ENCODE measurements at places on chromosomes 7 and 10.

- DNase-seq, result no peak
These were observed 188.6 kb downstream of the MGMT start for GRCh38 chr10:129655679-129656031.

DNA sequence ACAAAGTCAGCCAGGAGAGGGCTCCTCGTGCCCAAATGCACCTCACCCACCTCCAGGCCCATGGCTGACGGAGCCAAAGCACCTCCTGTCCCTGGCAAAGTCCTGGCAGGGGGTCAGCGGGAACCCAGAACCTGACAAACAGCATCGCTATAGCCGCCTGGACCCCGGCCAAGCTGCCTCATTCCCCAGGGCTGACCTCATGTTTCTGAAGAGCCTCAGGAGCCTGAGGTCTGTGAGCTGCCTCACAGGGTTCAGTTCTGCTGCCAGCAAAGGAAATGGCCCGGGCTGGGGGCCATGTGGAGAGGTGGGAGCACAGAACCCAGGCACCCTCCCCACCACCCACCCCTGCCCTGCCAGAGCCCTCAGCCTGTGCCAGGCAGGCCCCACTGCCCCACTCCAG lies 4.2 kb upstream of the NANOS1 start:
- peak; percentile 63 for DNase-seq

DNA sequence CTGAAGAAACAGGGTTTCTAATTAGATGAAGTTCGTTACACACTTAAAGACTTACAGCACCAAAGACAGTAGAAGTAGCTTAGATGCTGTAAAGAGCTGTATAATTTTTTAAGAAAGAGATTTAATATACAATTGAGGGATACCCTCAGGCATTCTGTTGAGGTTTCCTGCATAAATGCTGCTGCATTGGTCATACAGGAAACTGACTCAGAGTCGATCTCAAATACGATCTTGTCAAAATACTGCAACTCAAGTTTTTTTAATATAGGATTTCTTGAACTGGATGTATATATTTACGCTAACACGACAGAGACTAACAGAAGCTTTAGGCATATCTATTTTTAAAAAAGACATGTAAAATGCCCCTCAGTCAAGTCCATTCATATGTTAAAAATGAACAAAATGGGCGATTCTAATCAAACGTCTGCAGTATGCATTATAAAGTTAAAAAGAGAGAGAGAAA lies 2.4 kb upstream of the ARID5B start:
- DNase-seq, result peak; percentile 69

DNA sequence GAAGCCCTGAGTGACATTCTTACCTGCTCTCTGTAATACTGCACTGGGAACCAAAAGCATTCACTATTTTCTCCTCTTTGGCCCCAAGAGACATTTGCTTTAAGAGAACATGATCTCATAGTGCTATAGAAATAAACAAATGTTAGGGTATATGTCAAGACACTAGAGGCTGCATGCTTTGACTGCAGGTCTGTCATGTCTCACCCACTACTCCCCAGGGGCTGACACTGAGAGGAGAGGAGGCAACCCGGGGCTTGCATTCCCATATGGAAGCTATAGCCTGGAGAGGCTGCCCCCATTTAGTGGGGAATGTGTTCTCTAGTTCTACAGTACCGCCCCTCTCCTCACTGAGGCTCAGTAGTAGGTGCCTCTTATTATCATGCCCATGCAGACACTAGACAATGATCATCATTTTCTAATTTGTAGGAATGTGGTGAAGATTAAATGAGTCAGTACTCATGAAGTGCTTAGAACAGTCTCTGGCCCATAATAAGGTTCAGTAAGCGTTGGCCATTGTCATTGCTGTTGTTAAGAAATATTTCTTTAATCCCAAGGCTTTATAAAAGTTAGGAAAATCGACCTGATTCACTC lies 4.9 kb upstream of the SLF2 start:
- no peak for DNase-seq

DNA sequence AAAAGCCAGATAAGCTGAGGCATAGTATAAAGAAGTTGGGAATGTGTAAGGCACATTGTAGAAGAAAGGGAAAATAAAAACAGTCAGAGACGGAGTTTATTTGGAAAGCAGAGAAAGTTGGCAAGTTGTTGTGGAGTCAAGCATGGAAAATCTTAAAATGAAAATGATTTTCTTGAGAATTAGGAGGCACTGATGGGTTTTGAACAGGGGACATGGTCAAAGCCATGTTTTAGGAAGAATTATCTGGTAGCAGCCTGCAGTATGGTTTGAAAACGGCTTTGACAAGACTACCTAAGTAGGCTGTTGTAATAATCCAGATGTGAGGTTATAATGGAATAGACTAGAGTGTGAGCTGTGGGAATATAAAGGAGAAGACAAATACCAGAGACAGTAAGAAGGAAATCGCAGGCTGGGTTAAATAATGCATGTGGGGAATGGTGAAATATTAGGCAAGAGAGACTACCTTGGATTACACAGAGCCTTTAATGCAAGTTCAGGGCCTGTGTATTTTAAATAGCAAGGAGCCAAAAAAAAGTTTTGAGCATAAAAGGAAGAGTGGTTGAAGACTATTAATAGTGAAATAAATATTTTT lies 130.4 kb upstream of the MEOX2 start:
- no peak for DNase-seq

DNA sequence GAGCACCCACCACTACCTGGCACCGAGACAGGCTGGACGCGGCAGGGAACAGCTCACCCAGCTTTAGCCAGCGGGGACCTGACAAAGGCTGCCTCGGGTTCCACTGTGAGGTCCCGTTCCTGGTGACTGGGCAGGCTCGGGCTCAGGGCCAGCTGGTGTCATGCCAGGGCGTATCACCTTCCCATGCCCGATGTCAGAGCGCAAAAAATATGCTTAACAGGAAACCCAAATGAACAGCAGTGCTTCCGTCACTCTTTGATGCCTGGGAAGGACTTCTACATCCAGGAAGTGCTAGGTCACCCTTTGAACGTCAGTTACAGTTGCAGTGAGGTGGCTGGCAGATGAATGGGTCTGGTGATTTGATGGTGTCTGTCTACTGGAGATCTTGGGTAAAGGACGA lies 106.0 kb downstream of the ADARB2 start:
- no peak for DNase-seq

DNA sequence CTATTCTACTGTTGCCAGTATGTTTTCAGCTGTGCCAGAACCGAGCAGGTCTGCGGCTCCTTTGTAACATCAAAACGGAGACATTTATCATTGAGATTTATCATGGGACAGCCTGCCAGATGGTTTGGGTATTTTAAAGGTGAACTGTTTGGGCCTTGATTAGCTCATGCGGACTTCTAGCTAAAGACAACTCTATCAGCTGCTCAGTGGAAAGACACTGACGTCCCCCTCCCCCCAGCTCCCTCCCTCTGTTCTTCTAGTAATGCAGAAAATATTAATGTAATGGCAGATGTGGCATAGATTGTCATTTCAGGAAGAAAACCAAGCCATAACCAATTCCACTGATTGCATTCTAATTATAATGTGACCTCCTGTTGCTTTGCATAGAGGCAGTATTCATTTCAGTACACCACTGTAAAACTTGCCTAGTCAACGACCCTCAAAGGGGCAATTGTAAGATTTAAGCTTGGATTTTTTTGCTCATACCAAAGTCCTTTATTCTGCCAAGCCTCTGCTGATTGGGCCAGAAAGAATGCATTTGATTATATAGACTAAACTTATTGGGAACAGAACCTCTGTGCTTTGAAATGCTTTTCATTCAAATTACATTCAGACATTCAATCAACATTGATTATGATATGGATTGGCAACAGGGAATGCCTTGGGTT lies 966.8 kb downstream of the LRMDA start:
- no peak for DNase-seq

DNA sequence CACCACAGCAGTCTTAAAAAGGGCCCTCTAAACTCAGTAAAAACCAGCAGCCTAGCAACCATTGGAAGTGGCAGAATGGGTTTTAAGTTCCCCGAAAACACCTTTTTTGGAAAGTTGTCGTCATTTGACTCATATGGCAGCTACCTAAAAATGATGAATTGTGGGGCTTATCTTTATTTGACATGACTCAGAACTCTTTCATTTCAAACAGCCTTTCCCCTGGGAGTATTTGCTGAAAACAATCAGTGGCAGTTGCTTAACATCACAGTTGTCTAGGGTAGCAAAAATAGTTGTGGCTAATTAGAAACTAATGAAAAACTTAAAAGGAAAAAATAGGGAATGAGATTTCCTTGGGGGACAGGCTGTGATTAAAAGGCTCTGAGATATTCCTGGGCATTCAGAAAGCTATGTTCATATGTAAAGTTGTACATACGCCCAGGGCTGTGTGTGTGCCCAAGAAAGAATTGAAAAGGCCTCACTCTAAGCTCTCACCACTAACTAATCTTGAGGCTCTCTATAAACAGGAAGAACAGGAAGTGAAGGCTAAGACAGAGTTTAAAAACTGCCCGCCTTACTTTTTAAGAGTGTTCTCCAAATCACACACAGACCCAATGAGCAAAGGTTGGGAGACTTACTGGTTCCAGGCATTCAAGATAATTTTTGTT lies 81.7 kb upstream of the HECTD2 start:
- DNase-seq, result no peak

DNA sequence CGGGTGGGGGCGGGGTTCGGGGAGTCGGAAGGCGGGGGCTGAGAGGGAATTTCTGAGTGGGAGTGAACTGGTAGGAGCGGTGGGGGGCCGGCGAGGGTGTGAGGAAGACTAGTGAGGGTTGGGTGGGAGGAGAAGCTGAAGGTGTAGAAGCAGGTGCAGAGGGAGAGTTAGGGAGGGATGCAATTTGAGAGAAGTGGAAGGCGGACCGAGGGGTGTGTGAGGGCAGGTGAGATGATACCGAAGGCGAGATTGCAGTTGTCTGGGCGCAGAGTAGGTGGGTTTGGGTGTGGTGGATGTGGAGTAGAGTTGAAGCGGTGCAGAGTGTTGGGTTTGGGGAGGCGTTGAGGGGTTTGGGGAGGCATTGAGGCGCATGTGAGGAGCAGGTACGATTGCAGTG lies 643 bp downstream of the KAT6B start:
- no peak for DNase-seq

DNA sequence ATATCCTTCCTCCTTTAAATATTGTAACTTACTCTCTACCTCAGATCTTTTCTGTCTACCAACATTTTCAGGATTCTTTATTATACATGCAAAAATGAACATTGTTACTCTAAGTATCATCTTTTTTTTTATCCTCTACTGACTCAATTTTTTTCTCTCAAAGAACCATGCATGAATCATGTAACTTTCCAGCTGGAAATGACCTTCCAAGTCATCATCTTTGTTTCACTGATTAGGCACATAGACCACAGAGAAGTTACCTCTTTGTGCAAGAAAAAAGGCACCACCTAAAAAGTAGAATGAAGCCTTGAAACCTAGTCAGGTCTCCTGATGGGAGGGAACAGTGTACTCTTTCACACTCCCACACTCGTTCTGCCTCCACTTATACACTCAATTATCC lies 234.9 kb downstream of the HGF start:
- DNase-seq, result peak; percentile 21

- peak; percentile 96 for DNase-seq
These were observed 23.6 kb upstream of the SEMA3C start for GRCh38 chr7:80942261-80943041.

- DNase-seq, result peak; percentile 78
These were observed 2.0 kb downstream of the ZNF503 start for GRCh38 chr10:75399461-75400162.

- no peak for DNase-seq
These were observed 164.8 kb upstream of the PRSS58 start for GRCh38 chr7:142422621-142423020.

- no peak for DNase-seq
These were observed 2.9 kb downstream of the NUP205 start for GRCh38 chr7:135560631-135561030.

Measured in HCEC 1CT (cell line).